ENCODE measurements at places on chromosomes 11 and 22. TPM values are rescaled to one million over a fixed set of nuclear protein-coding genes. Genes with fewer than 3 reads are reported as not detected.

The MAPK8IP2 gene
- total RNA-seq, result 0.17 TPM

The TPP1 gene
- total RNA-seq, result 38.4 TPM

- H3K4me1 ChIP-seq, result no peaks in the 10 kb centered on the region
- no peak for DNase-seq
- H3K27me3 ChIP-seq, result no peaks in the 10 kb centered on the region
- H3K27ac ChIP-seq, result peak overlapping the region; percentile 10
These were observed 32.9 kb upstream of the TECTA start for GRCh38 chr11:121067962-121068647.

DNA sequence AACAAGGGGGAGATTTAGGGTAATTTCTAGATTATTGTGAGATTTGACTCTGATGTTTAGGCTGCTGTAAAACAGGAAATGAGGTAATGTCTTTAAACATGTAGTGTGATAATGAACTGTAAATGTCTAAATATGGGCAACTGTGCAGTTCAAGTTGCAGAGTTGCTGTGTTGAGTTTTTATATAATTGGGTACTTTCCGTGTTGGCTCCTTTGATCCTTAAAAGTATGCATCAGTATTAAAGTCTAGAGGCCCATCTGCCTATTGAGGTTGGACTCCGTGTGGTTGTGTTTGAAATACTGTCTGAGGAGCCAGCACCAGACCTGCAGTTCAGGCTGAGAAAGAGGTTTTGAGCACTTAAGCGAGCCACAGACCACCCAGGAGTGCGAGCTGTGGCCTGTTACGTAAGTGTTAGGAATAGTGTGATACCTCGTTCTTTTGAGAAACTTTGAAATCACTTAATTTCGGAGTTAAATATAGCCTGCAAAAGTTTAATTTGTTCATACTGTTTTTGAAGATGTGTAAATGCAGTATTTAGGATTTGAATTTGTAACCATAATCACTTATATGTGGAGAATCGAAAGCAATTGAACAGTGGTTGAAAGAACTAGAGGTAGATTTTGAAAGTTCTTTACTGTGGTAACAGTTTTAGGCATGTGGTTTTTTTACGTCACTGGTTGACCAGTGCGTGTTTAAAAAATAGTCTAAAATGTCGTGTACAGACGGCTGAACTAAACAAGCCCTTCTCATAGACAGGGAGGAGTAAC, 9.0 kb downstream of the FAM118A start:
- H3K27me3 ChIP-seq, result no peaks in the 10 kb centered on the region
- peak; percentile 48 for DNase-seq
- H3K27ac ChIP-seq, result peak overlapping the region; percentile 97
- peak overlapping the region; percentile 79 for H3K4me3 ChIP-seq
- peaks cover 19% of the 10 kb centered on the region for H3K36me3 ChIP-seq
- H3K4me1 ChIP-seq, result peaks cover 74% of the 10 kb centered on the region

The CYP2D6 gene
- total RNA-seq, result 4.1 TPM

- no peak for DNase-seq
- H3K4me1 ChIP-seq, result no peaks in the 10 kb centered on the region
- H3K36me3 ChIP-seq, result no peaks in the 10 kb centered on the region
- H3K27me3 ChIP-seq, result no peaks in the 10 kb centered on the region
- no peak overlapping the region for H3K4me3 ChIP-seq
These were observed 350.9 kb upstream of the SYN3 start for GRCh38 chr22:33409079-33409478.

GRCh38 chr11:2933375-2934020, 4.3 kb upstream of the PHLDA2 start:
- peak; percentile 48 for DNase-seq
- H3K4me3 ChIP-seq, result no peak overlapping the region
- H3K36me3 ChIP-seq, result peaks cover 3% of the 10 kb centered on the region
- peaks cover 5% of the 10 kb centered on the region for H3K4me1 ChIP-seq

GRCh38 chr11:74015919-74016684, 7.2 kb upstream of the UCP3 start:
- peaks cover 71% of the 10 kb centered on the region for H3K4me1 ChIP-seq
- peaks cover 38% of the 10 kb centered on the region for H3K36me3 ChIP-seq
- no peak for DNase-seq
- H3K4me3 ChIP-seq, result peak overlapping the region; percentile 2
- H3K27ac ChIP-seq, result peak overlapping the region; percentile 84
- H3K27me3 ChIP-seq, result no peaks in the 10 kb centered on the region

DNA sequence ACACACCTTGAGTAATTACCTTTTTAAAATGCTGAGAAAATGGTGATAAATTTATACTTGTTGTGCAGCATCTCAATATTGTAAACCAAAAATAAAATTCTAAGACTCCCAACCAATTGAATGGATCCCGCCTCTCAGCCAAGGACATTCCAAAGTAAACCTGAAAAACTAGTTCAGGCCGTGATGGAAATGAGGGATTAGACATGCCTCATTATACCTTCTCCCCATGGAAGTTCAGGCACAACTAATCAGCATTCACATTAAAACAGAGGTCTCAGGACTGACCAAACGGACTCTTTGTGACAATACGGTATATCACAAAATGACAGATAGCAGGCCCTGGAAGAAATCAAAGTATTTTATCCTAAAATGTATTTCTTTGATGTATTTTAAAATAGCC, 907.4 kb upstream of the RAG2 start:
- H3K36me3 ChIP-seq, result no peaks in the 10 kb centered on the region
- no peak overlapping the region for H3K4me3 ChIP-seq
- peaks cover 6% of the 10 kb centered on the region for H3K4me1 ChIP-seq
- H3K27ac ChIP-seq, result no peak overlapping the region

GRCh38 chr11:98568013-98568412, 452.7 kb upstream of the CNTN5 start:
- no peaks in the 10 kb centered on the region for H3K4me1 ChIP-seq
- no peak overlapping the region for H3K4me3 ChIP-seq
- no peak for DNase-seq
- H3K36me3 ChIP-seq, result no peaks in the 10 kb centered on the region

- no peaks in the 10 kb centered on the region for H3K36me3 ChIP-seq
- H3K4me1 ChIP-seq, result no peaks in the 10 kb centered on the region
- no peak overlapping the region for H3K27ac ChIP-seq
- DNase-seq, result no peak
These were observed 274.4 kb downstream of the C11orf87 start for GRCh38 chr11:109696191-109696897.

The PGA5 gene
- not detected for total RNA-seq

DNA sequence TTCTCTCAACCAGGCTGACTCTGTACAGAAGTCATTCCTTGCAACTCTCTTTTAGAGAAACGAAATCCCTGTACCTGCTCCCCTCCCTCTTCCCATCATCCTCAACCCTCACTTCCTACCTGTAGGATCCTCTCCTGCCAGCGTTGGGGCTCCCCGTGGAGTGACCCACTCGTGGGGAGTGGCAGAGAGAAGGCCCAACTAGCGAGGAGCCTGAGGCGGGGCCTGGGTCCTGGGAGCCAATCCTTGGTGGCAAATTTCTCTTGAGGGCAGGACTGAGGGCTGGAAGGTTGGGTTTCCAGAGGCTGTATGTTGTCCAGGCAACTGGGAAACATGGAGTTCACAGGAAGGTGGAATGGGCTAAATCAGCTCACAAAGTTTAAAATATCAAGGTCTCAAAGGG, 10.4 kb downstream of the NHERF4 start:
- H3K36me3 ChIP-seq, result no peaks in the 10 kb centered on the region
- DNase-seq, result no peak
- H3K4me3 ChIP-seq, result no peak overlapping the region
- H3K27me3 ChIP-seq, result peaks cover 3% of the 10 kb centered on the region

The MS4A4A gene
- not detected for total RNA-seq

Data from activated T-helper 1 cell treated with anti-CD3 and anti-CD28 coated beads, Interleukin-12 subunit alpha, Interleukin-12 subunit beta, Interleukin-2, Interleukin-4 antibody, amounts not matched to agents 30 ng/mL and 10 ng/mL and 1 ng/mL, durations not matched to agents 14 hours and 24 hours and 36 hours (primary cell).